ENCODE measurements at places on chromosomes 13 and 19.

- DNase-seq = no peak
These were observed at the start of gene ZNF358 for GRCh38 chr19:7515645-7516151. ZNF358 (plus strand) TSS chr19:7516103; CDS start chr19:7519243, 3,140 bp downstream.

DNA sequence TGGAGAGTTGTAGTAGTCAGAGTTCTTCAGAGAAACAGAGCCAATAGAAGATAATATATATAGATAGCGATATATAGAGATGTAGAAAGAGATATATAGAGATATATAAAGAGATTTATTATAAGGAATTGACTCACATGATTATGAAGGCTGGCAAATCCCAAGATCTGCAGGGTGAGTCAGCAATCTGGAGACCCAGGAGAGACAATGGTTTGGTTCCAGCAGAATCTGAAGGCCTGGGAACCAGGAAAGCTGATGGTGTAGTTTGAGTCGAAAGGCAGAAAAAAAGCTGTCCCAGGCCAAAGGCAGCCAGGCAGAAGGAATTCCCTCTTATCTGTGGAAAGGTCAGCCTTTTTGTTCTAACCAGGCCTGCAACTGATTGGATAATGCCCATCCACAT, 194.1 kb downstream of the NUFIP1 start:
- no peak for DNase-seq

DNA sequence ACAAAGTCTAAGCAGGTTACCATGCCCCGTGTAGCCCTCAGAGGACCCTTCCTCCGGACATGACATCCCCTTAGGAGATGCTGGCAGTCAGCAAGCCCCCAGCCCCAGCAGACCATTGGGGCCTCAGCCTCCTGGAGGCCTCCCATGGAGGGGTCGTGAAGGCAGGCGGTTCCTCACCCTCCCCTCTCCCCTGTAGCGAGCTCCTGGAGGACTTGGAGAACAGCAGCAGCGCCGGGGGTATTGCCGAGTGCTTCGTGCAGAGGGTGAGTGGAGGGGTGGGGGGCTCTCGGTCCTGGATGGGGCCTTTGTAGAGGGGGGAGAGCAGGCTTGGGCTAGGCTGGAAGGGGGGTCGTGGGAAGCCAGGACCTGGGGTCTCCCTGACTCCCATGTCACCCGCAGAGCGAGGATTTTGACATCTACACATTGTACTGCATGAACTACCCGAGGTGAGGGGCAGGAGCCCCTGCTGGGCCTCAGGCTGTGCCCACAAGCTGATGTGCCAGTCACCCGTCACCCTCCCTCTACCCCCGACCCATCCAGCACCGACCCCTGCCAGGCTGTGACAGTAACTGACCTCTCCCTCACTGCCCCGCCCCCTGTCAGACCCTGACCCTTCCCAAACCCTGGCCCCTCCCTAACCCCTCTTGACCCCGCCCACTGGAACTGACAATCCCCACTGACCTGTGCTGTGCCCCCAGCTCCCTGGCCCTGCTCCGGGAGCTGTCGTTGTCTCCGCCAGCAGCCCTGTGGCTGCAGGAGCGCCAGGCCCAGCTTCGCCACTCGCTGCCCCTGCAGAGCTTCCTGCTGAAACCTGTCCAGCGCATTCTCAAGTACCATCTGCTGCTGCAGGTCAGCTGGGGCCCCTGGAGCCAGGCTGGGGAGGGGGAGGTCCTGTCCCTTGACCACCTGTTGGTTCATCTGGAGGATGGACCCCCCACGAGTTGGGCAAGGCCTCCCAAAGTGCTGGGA, 4.0 kb downstream of the PLEKHG2 start:
- DNase-seq = no peak

DNA sequence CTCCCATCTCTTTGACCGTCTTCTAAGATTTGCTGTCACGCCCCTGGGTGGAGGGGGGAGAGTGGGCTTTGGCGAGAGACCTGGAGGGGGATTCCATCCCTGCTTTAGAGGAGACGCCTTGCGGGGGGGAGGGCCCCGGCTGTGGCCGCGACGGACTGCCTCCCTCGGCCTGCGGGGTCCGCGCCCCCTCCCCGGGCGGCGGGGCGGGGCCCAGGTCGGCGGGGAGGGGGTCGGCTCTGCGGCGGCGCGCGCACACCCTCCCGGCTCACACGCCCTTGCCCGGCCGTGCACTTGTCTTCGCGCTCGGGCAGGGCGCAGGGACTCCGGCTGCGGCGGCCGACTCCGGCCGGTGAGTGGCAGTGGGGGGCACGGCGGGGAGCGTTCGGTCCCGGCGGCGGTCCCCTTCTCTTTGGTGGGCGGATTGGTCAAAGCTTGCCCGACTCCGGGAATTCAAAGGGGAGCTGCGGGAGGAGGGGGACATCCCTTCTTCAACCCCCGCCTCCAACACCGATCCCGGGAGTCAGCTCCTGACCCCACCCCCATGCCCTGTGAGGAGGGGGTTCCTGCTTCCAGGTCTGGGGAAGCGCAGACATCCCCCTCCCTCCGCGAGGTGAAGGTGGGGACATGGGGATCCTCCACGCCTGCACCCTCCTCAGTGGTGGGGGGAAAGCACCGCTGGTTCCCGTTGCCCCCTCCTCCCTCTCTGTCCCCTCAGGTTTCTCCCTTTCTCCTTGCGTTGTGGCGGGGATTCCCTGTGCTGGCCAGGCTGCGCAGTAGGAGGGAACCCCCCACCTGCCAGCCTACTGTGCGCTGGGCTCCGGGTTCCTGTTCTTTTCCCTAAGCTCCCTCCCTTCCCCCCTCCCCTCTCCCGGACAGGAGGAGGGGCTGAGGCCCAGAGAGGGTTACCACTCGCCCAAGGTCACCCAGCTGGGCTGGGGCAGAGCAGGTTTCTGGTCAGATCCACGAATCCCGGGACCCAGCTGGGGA, 14.6 kb upstream of the KCNN1 start:
- no peak for DNase-seq

DNA sequence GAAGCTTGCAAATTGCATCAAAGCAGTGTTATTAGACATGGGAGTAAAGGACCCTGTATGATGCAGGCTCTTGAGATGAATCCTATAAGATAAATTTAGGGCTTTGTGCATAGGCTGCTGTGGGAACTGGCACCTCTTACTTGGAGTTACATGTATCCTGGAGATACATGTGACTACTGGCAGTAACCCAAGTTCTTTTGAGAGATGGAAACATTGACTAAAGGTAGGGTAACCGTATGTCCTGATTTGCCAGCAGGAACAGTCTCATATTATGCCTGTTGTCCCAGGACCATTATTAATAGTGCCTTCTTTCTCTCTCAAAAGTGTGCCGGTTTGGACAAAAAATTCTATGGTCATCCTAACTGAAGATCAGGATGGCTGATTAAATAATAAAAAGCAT, 195.4 kb downstream of the LACC1 start:
- no peak for DNase-seq

- no peak for DNase-seq
These were observed 47.0 kb downstream of the ESD start for GRCh38 chr13:46749951-46750350.

DNA sequence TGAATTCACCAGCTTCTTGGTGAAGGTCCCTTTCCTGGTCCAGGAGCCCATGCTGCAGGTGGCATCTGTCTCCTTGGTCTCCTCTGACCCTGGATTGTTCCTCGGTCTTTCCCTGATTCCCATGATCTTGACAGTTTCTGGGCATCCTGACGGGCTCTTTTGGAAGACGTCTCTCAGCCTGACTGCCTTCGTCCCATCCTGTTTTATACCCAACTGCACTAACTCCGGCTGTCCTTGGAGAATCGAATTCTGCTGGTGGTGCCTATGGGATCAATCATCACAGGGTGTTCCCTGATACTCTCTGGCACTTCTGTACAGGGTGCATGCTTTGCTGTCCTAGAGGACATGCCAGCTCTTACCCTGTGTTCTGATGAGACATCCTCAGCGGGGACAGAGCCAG, 19.1 kb downstream of the CERS1 start:
- DNase-seq = no peak

DNA sequence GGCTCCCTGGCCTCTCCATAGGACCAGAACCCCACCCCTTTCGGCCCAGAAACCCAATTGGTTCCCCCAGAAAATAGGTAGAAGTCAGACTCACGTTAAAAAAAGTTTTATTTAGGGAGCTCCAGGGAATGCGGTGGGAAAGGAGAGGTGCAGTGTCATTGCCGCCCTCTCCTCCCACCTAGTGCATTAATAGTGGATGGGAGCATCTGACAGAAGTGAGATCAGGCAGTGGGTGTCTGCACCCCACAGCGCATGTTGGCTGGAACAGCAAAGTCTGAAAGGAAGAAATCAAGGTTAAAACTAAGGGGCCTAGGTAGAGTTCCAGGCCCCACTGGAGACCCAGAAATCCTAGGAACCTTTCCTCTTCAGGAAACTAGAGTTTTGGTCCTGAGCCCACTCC, 2.1 kb upstream of the PHLDB3 start:
- no peak for DNase-seq

- DNase-seq = peak; percentile 22
These were observed 568 bp downstream of the POLR2I start for GRCh38 chr19:36113894-36114720.

DNA sequence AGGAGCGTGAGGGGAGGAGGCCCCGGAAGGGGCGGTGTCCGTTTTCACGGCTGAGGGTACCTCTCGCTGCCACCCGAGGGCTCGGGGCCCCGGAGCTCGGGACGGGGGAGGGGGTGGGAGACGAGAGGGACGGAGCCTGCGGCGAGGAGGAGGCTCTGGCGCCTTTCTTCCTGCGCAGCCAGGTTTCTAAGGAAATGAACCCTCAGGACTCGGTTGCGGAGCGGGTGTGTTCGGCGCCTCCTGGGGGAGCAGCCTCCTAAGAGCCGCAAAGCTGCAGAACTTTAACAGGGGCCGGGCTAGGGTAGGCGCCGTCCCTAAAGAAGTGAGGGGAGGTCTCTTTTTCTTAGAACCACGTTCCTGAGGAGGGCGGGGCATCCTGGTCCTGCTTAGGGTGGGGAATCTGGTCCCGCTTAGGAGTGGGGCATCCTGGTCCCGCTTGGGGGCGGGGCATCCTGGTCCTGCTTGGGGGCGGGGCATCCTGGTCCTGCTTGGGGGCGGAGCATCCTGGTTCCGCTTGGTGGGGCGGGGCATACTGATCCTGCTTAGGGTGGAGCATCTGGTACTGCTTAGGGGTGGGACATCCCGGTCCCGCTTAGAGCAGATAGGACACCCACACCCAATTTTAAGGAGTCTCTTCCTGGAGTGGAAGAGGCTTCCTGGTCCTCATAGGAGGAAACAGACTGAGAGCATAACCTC, 6.2 kb downstream of the SYT5 start:
- peak; percentile 35 for DNase-seq

- no peak for DNase-seq
These were observed 75.6 kb downstream of the C13orf42 start for GRCh38 chr13:51035469-51035868.

GRCh38 chr13:99383946-99384345, 76.7 kb upstream of the GPR183 start:
- DNase-seq = no peak

DNA sequence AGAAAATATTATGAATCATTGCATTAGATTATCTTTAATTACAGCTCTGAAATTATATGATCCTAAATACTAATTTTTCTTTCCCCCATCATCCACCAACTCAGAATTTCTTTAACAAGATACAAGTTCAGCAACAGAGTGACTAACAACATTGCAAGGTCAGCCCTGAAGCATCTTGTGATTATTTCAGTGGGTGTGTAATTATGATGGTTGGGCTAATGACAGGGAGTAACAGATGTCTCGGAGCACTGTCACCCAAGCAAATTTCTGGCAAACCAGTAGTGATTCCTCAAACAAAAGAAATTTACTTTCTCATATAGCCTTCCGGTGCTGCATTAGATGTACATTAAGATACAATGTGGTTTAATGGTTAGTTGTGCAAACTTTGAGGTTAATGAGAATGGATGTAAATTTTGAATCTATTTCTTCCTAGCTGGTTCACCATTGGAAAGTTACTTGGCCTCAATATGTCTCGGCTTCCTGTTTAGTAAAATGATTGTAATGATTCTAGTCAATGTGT, 238.9 kb downstream of the ITGBL1 start:
- no peak for DNase-seq

- no peak for DNase-seq
These were observed 15.2 kb downstream of the DCUN1D2 start for GRCh38 chr13:113475280-113475679.

DNA sequence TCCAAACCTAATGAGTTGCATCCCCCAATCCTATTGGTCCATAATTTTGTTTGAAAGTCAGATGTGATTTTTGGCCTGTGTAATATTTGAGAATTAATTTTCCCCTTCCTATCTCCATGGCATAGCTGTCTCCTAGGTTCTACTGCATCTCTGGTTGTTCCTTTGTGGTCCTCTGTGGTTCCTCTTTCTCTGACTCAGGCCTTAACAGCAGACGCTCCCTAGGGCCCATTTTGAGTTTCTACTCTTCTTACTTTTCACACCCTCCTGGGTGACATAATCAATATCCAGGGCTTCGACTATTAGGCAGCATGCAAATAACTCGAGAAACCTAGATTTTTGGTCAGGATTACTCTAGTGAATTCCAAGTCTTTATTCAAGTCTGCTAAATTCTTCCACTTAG, 160.7 kb downstream of the RFC3 start:
- DNase-seq = no peak

DNA sequence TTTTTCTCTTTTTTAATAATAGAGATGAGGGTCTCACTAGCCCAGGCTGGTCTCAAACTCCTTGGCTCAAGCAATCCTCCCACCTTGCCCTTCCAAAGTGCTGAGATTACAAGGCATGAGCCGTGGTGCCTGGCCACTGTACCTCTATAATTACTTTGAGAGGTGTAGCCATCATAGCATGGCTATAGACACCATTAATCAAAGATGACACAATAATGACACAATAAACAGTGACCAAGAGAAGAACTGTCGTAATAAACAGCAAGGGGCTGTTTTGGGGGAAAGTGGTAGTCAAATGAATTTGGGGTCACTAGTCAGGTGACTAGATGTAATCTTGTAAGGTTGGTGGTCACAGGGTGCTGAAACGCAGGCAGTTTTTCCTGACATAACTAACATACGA, 30.4 kb downstream of the KLF5 start:
- no peak for DNase-seq

GRCh38 chr19:955803-956765, 28.1 kb upstream of the WDR18 start:
- no peak for DNase-seq

GRCh38 chr13:29654384-29654783, 58.9 kb upstream of the SLC7A1 start:
- DNase-seq = no peak

DNA sequence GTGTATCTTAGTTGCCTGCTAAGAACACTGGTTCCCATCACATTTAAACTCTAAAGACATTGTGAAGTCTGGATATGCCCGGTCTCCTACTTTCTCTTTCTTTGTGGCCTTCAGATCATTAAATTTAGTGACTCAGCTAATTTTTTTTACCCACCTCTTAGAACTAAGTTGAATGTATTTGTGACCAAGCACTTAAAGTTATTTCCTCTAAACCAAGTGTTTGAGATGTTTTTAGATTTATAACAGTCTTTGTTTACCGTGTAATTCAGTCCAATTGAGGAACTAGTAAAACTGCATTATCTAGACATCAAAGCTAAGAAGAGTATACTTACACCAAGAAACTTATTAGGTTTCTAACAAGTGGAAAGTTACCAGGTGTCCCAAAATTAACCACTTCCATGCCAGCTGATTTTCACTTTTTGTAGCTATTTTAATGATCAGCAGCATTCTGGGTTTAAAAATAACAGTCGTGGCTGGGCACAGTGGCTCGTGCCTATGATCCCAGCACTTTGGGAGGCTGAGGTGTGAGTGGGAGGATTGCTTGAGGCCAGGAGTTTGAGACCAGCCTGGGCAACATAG, 53.1 kb downstream of the ARHGAP35 start:
- DNase-seq = peak; percentile 45

GRCh38 chr13:97211300-97211699, 10.8 kb upstream of the MBNL2 start:
- DNase-seq = no peak

Data from bronchial epithelial cell (primary cell).